ENCODE measurements at places on chromosomes 16 and 17.

GRCh38 chr17:69669441-69670178 lies 255.1 kb downstream of the MAP2K6 start:
- peak; percentile 33 for DNase-seq

DNA sequence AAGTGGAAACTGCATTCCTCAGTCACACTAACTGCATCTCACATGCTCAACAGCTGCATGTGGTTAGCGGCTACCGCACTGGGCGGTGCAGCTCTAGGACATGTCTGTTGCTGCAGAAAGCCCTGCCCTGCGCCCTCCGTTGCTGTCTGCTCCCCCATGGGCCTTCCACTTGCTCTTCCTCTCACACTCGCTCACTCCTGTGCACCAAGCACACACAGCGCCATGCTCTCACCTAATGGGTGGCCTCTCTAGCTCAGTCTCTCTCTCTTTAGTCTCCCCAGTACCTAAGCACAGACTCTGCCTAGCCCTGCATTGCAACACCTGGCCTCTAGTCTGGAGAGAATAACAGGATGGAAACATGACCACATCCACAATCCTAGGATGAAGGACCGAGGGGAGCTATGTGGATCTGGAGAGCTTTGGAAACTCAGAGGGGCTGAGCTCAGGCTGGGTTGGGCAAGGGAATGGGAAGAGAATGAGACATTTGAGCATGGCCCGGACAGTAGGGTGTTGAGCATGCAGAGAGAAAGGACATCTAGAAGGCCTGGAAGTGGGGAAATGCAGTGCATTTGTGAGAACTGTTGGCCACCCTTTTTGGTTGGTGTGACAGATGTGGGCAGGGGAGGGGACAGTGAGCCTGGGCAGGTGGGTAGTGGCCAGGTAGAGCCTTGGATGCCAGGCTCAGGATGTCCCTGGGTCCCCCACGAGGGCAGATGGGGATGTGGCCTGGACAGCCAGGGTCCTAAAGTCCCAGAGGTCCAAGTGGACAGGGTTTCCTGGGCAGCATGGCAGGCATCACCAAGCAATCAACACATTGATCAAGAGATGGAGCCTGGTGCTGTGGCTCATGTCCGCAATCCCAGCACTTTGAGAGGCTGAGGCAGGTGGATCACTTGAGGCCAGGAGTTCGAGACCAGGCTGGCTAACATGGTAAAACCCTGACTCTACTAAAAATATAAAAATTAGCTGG lies 16.1 kb downstream of the SGCA start:
- no peak for DNase-seq

- DNase-seq, result no peak
These were observed 16.4 kb downstream of the KCNG4 start for GRCh38 chr16:84223456-84223855.

- no peak for DNase-seq
These were observed 25.1 kb upstream of the ADGRG1 start for GRCh38 chr16:57603115-57604024.

GRCh38 chr17:51725185-51725584 lies 433.3 kb downstream of the CA10 start:
- no peak for DNase-seq

DNA sequence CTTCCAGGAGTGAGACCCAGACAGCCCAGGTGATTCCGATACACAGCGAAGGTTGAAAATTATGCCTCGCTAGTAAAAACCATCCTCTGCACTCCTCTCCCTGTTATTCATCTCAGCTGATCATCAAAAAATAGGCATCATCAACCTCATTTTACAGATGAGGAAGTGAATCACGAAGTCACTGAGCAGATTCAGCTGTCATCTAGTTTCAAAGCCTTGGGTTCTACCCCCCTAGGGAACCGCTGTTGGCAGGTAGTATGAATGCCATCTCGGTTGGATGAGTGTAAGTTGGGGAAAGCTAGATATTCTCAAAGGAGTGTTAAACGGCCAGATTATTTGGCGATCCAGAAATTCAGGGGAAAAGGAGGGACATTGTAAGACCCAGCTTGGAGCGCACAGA lies 2.0 kb downstream of the CRYM start:
- no peak for DNase-seq

- no peak for DNase-seq
These were observed 57.9 kb downstream of the GNA13 start for GRCh38 chr17:64998436-64999190.

DNA sequence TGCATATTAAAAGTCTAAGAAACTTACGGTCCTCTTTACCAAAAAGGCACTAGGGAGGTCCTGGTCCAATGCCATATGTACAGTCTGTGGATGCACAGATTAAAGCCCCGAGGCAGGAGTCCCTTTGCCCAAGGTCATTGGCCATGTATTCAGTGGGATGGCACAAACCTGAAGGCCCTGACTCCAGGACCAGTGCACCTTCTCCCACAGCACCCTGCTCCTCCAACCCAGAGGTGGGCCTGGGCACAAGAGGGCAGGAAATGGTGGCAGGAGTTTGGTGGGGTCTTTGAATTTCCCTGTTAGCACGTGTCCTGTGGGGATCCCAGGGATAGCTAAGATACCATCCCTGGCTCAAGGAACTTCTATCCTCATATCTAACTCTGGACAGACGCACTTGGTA lies 28.5 kb downstream of the TLE7 start:
- DNase-seq, result no peak

- DNase-seq, result no peak
These were observed 10.1 kb downstream of the MPO start for GRCh38 chr17:58270476-58271215.

DNA sequence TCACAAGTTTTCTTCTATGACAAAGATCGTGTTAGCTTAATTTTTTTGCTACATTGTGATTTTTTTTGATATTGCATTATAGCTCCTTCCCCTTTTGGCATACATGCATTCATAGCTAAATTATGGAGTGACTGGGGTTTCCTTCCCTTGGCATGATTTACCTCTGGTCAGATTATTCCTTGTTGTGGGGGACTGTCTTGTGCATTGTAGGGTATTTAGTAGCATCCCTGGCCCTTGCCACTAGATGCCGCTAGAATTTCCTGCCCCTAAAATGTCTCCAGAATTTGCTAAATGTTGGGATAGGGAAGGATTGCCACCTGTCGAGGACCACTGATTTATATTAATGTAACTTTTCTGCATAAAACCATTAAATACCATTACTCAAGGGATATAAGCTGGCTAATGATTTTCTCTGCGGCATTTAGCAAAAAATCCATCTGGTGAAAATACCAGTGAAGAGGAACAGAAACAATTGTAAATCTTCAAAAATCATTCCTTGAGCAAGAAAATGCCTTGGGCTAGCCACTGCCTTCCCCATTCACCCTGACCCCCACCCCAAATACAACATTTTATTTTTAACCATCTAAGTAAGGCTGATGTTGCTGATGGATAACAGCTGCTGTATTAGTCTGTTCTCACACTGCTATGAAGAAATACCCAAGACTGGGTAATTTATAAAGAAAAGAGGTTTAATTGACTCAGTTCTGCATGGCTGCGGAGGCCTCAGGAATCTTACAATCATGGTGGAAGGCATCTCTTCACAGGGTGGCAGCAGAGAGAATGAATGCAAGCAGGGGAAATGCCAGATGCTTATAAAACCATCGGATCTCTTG lies 195.2 kb downstream of the MAP2K6 start:
- DNase-seq, result peak; percentile 25

GRCh38 chr16:56909527-56909979 lies 22.4 kb upstream of the HERPUD1 start:
- no peak for DNase-seq

GRCh38 chr17:56468840-56469239 lies 124.7 kb upstream of the NOG start:
- no peak for DNase-seq

GRCh38 chr16:51615141-51615540 lies 464.1 kb upstream of the SALL1 start:
- no peak for DNase-seq

DNA sequence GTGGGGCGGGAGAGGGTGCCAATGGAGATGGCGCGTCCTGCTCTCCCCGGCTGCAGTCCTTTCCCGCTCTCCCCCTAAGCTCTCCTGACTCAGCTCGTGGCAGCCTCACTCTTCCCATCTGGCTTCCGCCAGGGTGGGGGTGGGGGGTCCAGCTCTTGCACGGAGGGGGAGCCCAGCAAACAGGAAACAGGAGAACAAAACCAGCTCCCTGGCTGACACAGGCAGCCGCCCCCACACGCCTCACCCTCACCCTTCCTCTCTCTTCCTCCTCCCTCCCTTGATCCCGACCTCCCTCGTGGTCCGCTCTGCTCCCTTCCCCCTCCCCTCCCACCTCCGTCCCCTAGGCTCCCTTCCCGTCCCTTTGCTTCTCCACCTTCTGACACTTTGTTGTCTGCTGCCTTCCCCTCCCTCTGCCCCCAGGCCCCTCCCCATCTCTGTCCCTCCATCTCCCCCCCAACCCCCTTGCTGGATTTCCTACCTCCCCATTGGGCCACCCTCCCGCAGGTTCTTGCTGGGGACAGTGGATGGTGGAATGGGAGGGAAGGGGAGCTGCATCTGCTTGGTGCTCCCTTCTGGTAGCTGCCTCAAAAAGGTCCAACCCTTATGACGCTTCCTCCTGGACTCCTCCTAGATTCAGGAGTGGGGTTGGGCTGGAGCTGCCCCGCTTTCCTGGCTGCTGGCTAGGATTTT lies 23.7 kb downstream of the ARHGAP23 start:
- peak; percentile 73 for DNase-seq

- no peak for DNase-seq
These were observed 30.0 kb downstream of the CRAMP1 start for GRCh38 chr16:1642148-1642547.

GRCh38 chr17:80826346-80826954 lies 165.2 kb upstream of the CHMP6 start:
- no peak for DNase-seq

DNA sequence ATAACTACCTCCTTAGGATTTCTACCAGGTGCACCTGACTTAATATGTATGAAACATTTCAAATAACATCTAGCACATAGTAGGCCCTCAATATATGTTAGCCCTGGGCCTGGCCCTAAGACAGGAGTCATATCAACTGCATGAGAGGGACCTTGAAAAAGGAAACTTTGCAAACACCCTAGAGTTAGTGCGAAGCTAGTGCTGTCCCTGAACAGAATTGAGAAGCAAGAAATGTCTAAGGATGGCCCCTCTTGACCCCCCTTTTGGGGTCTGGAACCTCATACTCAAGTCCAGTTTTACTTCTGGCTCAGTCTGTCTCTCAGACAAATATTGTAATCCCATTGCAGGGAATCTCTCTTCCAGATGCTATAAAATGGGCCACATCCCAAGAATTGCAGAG lies 80.5 kb downstream of the CBLN1 start:
- DNase-seq, result no peak

DNA sequence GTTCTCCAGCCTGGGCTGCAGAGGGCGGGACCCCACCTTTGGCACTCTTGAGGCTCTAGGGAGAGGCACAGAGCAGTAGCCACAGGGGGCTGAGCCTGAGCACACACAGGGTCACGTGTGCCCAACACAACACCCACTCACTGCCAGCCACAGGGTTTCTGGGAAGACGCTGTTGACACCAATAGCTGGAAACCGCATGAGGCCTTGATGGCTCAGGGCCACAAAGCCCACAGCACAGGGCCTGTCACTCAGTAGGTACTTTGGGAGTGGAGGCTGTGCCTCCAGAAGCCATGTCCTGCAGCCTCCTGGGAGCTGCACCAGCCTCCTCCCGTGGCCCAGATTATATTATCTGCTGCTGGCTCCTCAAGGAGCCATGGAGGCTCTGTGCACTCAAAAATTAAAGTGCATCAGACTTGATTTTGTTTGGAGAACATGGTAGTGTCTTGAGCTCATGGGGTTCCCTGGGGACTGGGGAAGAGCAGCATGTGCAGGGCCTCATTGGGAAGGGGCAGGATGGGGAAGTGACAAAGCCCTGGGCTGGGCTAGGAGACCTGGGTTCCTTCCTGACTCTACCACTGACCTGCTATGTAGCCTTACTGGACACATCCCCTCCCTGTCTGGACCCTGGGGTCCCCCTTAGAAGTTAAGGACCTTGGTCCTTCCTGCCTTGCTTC lies 12.5 kb upstream of the SREBF1 start:
- DNase-seq, result no peak

DNA sequence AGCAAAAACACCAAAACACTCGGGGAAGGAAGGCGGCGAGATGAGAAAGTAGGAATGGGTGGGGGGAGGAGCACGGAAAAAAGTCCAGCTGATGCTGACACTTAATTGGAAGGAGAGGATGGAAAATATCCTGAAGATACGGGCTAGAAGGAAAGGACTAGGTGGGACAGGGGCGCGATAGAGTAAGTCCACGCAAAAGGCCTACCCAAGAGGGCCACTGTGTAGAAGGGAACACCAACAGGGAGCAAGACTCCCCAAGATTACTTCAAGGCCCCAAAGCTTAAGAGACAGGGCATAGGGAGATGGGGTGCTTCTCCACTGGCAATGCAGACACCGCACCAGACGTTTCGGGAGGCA lies 736 bp downstream of the APPBP2 start:
- no peak for DNase-seq

DNA sequence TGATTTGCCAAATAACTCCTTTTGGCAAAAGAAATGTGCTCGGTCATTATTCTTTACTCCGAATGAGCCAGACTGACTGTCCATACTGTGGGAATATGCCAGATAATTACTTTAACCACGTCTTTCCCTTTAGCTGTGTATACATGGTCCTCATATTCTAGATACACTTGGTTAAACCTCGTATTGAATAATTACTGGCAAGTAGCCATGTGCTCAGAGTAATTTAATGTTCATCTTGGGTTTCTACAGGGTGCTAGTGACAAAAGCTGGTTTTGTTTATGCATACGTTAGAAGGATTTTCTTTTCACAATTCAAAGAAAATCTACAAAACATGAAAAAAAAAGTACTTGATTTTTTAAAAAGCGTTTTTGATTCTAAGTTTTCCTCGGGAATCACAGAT lies 540.3 kb downstream of the KCNJ2 start:
- no peak for DNase-seq

DNA sequence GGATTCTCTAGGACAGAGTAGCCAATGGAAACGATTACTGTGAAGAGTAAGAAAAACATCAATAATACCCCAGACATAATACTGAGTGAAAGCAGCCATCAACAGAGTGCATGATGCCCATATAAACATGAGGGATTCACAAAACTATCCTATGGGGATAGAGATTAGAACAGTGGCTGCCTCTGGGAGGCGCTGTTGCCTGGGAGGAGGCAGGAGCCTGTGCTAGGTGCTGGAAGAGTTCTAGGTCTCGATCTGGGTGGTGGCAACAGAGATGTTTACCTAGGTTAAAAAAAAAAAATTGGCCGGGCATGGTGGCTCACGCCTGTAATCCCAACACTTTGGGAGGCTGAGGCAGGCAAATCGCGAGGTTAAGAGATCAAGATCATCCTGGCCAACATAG lies 7.9 kb downstream of the FA2H start:
- DNase-seq, result no peak

Data from DMS 273 treated with DMSO at 0.1 percent for 48 hours (cell line).